Placental epithelial cell (primary cell): ENCODE measurements at places on chromosomes 16 and 17. TPM values are rescaled to one million over a fixed set of nuclear protein-coding genes. Genes with fewer than 3 reads are reported as not detected.

DNAH17 gene
- 0.22 TPM in 1 of 2 replicates, not detected in the other for total RNA-seq

FADS6 gene
- not detected in 2 replicates for total RNA-seq

NOXO1 gene
- 1.6 and 2.1 TPM in 2 replicates for total RNA-seq

TEX19 gene
- total RNA-seq, result under 0.01 and 0.11 TPM in 2 replicates

NUFIP2 gene
- total RNA-seq, result 25.5 and 41.3 TPM in 2 replicates

KRT33B gene
- total RNA-seq, result 0.33 TPM in 1 of 2 replicates, not detected in the other
